ENCODE measurements at places on chromosomes 7 and 10.

DNA sequence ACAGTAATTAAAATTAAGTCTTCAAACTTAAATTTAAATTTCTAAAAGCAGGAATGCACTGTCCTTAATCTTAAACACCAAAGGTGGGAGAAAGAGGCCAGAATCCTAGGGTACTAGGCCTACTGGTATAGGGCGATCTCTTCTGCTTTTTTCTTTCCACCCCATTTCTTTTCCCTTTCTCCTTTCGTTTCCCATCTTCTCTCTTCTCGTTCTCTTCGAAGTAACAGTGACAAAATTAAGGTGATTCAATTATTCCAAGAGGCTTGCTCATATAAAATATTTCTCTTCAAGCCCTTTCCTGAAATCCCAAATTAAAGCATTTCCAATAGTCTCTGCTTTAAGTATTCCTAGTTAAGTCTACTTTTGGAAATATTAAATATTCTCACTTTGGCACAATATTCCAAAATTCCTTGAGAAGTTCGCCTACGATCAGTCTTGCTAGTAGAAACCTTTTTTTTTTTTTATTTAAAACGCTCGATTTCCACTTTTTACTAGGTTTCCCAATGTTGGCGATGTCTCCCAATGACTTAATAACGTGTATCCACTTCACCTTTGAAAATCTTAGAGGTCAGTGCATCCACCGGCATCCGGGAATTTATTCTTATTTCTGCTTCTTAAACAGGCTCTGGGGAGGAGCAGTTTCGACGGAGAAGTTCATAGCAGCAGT, 765 bp upstream of the LCOR start:
- peak overlapping the region; percentile 32 for H3K4me3 ChIP-seq
- peaks cover 12% of the 10 kb centered on the region for H3K4me1 ChIP-seq
- DNase-seq, result no peak
- H3K27ac ChIP-seq, result peak overlapping the region; percentile 83
- no peaks in the 10 kb centered on the region for H3K27me3 ChIP-seq

GRCh38 chr7:54672519-54672918, 86.5 kb downstream of the SEC61G start:
- no peaks in the 10 kb centered on the region for H3K4me1 ChIP-seq
- no peak overlapping the region for H3K27ac ChIP-seq
- H3K27me3 ChIP-seq, result no peaks in the 10 kb centered on the region
- no peak for DNase-seq
- no peak overlapping the region for H3K4me3 ChIP-seq

DNA sequence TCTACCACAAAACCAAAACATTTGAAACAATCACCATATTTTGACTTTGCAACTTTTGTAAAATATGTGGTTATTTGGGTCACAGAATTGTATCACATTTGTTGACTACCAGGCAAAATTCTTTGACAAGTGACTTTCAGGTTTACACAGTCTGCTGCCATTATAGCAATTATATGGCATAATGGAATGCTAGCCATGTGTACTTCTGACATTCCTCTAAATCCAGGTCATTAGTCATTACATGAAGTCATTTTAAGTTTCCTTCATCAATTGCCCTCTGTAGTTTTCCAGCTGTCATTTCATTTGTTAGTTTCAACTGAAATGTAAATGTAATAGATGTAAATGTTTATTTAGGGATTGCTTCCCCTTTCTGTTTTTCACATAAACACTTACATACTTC, 137.5 kb downstream of the IMMP2L start:
- H3K27ac ChIP-seq, result no peak overlapping the region
- H3K4me1 ChIP-seq, result no peaks in the 10 kb centered on the region
- no peak overlapping the region for H3K4me3 ChIP-seq
- no peak for DNase-seq
- no peaks in the 10 kb centered on the region for H3K27me3 ChIP-seq
- H3K36me3 ChIP-seq, result no peaks in the 10 kb centered on the region

DNA sequence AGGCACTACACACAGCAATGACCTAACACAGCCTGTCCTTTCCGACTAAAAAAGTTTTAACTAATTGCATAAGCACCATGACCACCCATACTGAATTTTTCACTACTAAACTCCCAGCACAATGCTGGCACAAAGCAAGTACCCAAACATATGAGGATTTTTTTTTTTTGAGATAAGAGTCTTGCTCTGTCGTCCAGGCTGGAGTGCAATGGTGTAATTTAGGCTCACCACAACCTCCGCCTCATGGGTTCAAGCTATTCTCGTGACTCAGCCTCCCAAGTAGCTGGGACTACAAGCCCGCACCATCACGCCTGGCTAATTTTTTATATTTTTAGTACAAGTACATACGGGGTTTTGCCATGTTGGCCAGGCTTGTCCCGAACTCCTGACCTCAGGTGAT, 5.1 kb downstream of the UBE2H start:
- no peak for DNase-seq
- peaks cover 9% of the 10 kb centered on the region for H3K36me3 ChIP-seq
- H3K4me1 ChIP-seq, result peaks cover 19% of the 10 kb centered on the region
- H3K4me3 ChIP-seq, result no peak overlapping the region

DNA sequence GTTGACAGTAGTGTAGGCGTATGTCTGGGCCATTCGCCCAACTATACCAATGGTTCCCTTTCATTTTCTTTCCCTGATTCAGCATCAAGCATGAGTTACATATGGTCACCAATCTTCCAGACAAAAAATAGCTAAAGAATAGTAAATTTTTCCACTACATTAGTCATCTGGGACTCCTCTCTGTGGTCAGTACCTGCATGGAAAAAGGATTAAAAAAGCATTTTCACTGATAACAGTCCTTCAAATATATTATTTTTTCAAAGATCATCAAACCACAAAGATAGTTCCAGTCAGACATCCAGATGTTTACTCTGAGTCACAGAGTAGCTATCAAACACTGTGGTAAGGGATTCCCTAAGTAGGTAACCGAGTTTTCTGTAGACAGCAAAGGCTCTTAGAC, 302.6 kb upstream of the SEMA3D start:
- no peaks in the 10 kb centered on the region for H3K4me1 ChIP-seq
- no peaks in the 10 kb centered on the region for H3K36me3 ChIP-seq
- no peak for DNase-seq

DNA sequence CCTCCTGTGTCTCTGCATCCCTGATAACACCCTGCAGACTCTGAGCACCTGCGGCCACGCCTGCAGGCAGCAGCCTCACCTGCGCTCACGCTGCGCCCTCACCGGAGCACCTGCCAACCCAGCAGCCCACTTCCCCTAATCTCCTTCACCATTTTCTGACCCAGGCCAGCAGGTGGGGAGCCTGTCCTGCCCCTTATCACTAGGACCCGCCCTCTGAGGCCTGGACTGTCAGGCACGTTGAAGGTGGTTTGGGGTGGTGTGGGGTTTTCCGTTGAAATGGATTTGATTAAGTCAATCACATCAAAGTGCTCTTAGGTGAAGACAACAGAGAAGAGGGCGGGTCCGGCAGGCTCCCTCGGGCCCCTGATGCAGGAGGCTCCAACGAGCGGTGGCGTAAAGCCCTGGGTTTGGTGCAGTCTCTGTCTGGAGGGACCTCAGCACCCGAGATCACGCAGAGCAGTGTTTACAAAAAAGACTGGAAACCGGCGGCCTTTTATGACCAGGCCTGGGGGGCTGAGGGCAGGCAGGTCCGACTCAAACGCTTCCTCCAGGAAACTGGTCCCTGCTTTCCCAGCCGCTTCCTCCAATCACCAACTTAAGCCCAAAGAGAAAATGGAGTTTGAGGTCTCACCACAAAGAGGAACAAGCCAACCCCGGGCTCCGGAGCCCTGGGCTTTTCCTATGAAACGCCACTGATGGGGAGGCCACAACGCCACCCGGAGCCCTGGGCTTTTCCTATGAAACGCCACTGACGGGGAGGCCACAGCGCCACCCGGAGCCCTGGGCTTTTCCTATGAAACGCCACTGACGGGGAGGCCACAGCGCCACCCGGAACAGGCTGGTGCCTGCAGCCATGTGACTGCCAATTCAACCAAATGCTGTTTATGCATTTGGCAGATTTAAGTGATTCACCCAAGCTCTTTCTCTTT, 45.5 kb downstream of the DPYSL4 start:
- H3K4me1 ChIP-seq, result peaks cover 35% of the 10 kb centered on the region
- peak; percentile 40 for DNase-seq
- no peaks in the 10 kb centered on the region for H3K36me3 ChIP-seq
- H3K27ac ChIP-seq, result no peak overlapping the region

DNA sequence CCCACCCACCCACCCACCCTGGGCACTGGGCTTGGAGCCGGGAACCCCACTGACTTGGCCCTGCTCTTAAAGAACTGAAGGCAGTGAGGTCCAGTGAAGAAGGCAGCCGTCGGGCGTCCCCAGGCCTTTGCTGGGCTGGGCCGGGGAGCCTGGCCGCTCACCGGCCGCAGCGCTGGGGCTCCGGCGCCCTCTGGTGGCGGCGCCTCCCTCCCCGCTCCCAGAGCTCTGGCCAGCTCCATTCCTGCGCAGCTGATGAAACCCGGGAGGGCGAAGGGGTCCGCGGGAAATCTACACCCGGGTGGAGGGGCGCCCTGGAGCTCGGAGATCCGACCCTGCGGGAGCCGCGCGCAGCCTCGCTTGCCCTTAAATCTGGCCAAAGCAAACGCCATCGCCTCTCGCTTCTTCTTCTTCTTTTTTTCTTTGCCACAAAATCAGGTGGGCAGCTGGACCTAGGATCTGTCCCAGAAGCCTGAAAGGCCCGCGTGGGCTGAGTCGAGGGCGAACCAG, 1.7 kb upstream of the CXCL12 start:
- H3K27ac ChIP-seq, result no peak overlapping the region
- H3K4me3 ChIP-seq, result no peak overlapping the region
- peak; percentile 52 for DNase-seq
- no peaks in the 10 kb centered on the region for H3K4me1 ChIP-seq
- peaks cover 64% of the 10 kb centered on the region for H3K27me3 ChIP-seq

- no peak overlapping the region for H3K4me3 ChIP-seq
- no peaks in the 10 kb centered on the region for H3K27me3 ChIP-seq
- H3K4me1 ChIP-seq, result no peaks in the 10 kb centered on the region
- H3K36me3 ChIP-seq, result no peaks in the 10 kb centered on the region
- no peak overlapping the region for H3K27ac ChIP-seq
Observed at GRCh38 chr10:1658658-1659057, 78.7 kb downstream of the ADARB2 start.

- peaks cover 8% of the 10 kb centered on the region for H3K36me3 ChIP-seq
- no peak for DNase-seq
- H3K27me3 ChIP-seq, result no peaks in the 10 kb centered on the region
Observed at GRCh38 chr7:44646921-44647636, 40.7 kb downstream of the OGDH start.

DNA sequence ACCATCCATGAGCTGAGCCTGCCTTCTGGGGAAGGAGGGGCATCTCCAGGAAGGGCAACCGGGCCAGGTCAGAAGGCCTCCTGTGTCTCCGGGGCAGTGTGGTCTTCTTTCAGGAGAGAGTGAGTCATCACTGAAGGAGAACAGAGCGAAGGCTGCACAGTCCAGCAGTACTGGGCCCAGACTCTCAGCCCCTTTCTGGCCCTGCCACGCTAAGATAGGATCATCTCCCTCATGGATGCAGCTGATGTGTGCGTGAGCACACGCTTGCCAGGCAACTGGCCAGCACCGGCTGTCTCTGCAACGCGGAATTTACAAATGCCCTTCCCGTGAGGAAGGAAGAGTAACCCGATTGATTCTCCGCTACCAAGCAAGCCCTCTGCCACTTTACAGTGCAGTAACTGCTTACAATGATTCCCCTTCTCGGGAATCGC, 328.2 kb downstream of the TNS3 start:
- peaks cover 17% of the 10 kb centered on the region for H3K4me1 ChIP-seq
- DNase-seq, result no peak
- no peaks in the 10 kb centered on the region for H3K36me3 ChIP-seq
- H3K27ac ChIP-seq, result no peak overlapping the region
- H3K4me3 ChIP-seq, result no peak overlapping the region

DNA sequence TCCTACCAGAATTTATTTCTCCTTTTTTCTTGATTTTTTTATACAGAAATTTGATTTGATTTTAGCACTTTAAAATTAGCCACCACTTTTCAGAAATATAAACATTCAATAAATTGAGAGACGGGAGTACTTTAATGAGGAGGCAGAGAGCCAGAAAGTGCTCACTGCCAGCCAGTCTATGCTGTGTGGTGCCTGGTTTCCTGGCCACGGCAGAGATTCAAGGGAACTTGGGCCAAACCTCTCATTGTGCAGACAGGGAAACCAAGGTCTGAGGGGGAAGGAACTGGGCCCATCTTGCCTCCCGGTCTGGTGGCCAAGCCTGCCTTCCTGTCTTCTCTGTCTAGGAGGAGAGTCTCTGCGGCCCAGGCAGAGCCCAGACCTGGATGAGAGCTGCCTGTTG, 25.9 kb downstream of the ADAMTS14 start:
- no peaks in the 10 kb centered on the region for H3K36me3 ChIP-seq
- no peaks in the 10 kb centered on the region for H3K4me1 ChIP-seq
- H3K4me3 ChIP-seq, result no peak overlapping the region
- no peaks in the 10 kb centered on the region for H3K27me3 ChIP-seq

DNA sequence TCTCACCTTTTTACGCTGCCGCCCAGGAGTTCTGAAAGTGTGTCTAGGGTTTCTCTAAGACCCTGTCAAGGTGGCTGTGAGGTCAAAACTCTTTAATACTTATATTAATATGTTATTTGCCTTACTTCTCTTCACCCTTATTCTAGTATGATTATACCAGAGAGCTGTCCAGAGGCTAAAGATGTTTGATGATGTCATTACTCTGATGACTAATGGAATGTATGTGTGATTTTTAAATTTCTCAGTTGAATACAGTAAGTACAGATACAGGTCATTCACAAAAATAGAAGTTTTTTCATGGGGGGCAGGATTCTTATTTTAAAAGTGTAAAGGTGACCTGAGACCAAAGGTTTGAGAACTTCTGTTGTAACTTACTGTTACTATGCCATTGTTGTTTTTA, 150.6 kb upstream of the FOXP2 start:
- no peaks in the 10 kb centered on the region for H3K36me3 ChIP-seq
- no peak overlapping the region for H3K27ac ChIP-seq
- DNase-seq, result no peak
- no peak overlapping the region for H3K4me3 ChIP-seq

DNA sequence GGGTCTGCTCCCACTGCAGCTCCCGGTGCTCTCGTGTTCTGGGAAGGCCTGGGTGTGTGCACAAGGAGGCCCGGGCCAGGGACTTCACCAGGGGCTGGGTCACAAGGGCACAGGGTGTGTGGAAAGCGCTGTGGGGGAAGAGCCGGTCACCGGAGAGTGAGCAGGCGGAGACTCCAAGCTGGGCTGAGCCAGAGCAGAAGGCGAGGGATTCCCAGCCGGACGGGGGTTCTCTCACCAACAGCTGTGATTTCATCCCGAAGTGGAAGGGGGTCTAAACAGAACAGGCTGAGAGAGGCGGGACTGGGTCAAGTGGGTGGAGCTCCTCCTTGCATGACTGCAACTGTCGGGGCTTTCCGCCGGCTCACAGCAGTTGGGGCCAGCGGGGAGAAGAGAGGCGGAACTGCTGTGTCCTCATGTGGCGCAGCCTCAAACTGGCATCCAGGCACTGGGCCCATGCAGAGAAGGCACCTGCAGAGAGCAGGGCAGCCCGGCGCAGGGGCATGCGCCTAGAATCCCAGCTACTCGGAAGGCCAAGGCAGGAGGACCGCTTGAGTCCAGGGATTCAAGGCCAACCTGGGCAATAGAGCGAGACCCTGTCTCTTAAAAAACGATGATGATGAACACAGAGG, 7.6 kb upstream of the ORAI2 start:
- H3K27me3 ChIP-seq, result no peaks in the 10 kb centered on the region
- DNase-seq, result peak; percentile 85
- peaks cover 9% of the 10 kb centered on the region for H3K36me3 ChIP-seq

GRCh38 chr10:978826-979421, 9.3 kb upstream of the GTPBP4 start:
- no peaks in the 10 kb centered on the region for H3K36me3 ChIP-seq
- H3K27ac ChIP-seq, result no peak overlapping the region
- H3K27me3 ChIP-seq, result no peaks in the 10 kb centered on the region
- H3K4me3 ChIP-seq, result no peak overlapping the region
- no peak for DNase-seq

- H3K36me3 ChIP-seq, result peaks cover 23% of the 10 kb centered on the region
- no peak overlapping the region for H3K27ac ChIP-seq
- no peaks in the 10 kb centered on the region for H3K27me3 ChIP-seq
- no peak for DNase-seq
- H3K4me3 ChIP-seq, result no peak overlapping the region
Observed at GRCh38 chr7:105638334-105638733, 57.0 kb upstream of the EFCAB10 start.

Data from T-cell (primary cell).